ENCODE measurements at places on chromosomes 6 and 20.
A peak's percentile ranks its signal among the peaks of the same experiment; 100 is the strongest.

- DNase-seq, result no peak
Observed at GRCh38 chr6:51302431-51302830, 483.8 kb downstream of the TFAP2B start.

GRCh38 chr6:85405853-85406198 lies 44.1 kb upstream of the NT5E start:
- no peak for DNase-seq

GRCh38 chr6:68144667-68145066 lies 490.4 kb upstream of the ADGRB3 start:
- DNase-seq, result no peak

DNA sequence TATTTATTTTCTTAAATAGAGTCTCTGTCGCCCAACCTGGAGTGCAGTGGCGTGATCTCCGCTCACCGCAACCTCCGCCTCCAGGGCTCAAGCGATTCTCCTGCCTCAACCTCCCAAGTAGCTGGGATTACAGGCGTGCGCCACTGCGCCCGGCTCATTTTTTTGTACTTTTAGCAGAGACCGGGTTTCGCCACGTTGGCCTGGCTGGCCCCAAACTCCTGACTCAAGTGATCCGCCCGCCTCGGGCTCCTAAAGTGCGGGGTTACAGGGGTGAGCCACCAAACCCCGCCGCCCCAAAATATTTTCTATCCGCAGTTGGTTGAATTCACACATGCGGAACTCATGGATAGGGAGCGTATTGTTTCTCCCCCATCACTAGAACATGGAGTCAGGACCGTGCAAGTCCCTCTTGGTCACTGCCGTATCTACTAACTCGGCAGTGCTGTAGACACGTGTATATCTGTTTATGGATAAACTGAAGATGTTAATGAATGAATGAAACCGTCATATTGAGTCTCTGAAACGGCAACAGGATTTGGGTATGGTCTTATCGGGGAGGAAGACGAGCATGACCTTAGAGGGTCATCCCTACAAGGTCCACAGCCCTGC lies 904 bp downstream of the MKKS start:
- no peak for DNase-seq

GRCh38 chr6:782141-782540 lies 89.2 kb upstream of the EXOC2 start:
- no peak for DNase-seq

DNA sequence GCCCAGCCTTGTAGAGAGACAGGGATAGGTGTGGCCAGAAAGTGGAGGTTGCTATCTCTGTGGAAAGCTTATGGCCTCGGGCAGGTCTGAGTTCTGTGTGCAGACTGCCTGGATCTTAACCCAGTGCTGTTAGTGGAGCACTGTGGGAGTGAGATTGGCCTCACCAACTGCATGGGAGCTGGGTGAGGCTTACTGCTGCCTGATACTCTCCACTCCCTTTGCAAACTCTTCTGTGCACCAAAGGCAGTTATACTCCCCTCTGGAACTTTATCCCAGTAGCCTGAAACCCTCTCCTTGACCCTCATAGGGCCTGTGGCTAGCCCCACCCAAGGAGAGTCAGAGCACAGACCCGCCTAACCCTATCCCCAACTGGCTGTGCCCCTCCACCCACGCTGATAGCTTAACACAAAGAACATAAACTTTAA lies 41.4 kb upstream of the PKIB start:
- DNase-seq, result no peak

DNA sequence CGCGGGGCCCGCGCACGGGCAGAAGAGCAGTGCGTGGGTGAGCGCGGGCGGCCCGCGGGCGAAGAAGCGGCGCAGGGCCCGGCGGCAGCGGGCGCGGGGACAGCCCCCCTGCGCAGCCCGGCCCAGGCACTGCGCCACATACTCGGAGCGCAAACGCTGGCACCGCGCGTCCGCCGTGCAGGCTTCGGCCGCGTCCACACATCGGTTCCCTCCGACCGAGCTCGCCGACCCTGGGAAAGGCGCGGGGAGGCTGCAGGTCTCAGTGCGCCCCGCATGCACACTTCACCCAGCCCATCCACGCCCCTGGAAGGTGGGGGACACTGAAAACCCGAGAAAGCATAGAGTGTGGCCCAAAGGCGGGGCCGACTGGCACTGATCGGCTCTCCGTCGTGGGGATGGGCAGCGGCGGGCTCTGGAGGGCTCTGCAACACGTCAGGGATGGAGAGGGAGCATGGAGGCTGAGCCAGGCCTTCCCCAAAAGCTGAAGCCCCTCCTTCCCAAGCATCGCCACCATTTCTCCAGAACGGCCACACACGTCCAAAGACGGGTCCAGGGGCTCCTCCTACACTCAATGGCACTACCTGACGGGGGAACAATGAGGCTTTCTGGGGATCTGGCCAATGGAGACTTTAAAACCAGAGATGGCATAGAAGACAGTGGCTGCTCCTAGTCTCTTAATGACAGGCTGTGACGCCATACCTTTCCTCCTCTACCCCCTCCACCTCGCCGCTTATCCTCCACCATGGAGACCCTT lies 2.0 kb downstream of the GFRA4 start:
- peak; percentile 7 for DNase-seq

GRCh38 chr20:5127859-5128424 lies 1.1 kb downstream of the CDS2 start:
- no peak for DNase-seq

- no peak for DNase-seq
Observed at GRCh38 chr20:31475472-31476293, 595 bp downstream of the REM1 start.

- DNase-seq, result no peak
Observed at GRCh38 chr6:17349427-17349826, 44.0 kb upstream of the CAP2 start.

DNA sequence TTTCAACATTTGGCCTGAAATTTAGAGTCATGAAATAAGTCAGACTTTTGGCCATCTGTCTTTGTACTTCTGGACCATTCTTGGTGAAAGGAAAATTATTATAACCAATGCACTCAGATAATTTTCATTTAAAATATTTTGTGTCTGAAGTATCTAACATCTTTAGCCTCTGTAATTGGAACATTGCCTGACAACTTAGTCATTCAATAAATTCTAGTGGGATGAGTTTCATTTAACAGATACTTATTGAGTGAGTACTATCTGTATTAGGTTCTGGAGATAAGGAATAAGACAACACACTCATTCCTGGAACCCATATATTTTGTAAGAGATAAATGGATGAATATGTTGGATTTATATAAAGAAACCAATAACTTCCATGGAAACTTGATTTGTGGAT lies 536.0 kb downstream of the BCKDHB start:
- DNase-seq, result no peak

DNA sequence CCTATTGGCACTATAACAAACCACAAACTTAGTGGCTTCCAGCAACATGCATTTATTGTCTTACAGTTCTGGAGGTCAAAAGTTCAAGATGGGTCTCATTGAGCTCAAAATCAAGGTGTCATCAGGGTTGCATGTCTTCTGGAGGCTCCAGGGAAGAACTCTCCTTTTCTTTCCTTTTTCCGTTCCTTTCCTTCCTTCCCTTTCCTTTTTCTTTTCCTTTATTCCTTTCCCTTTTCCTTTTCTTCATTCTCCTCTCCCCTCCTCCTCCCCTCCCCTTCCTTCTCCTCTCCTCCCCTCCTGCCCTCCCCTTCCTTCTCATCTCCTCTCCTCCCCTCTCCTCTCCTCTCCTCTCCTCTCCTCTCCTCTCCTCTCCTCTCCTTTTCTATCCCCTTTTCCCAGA lies 460.2 kb upstream of the CDH4 start:
- DNase-seq, result no peak

DNA sequence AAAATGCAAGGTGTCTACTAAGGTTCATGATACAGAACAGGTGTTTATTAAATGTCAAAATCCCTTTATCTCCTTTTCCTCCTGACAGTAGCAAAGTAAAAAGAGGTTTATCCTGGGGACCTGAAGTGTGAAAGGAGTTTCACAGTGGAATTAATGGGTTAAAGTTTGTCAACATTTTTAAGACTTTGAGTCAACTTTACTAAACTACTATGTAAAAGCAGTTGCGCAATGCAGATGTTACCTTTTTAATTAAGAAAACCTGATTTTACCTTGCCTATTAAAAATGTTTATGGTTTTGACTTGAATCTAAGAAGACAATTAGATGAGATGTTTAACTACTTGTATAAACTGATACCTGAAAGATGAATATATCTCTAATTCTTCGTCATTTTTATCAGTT lies 14.6 kb downstream of the PKIB start:
- no peak for DNase-seq

DNA sequence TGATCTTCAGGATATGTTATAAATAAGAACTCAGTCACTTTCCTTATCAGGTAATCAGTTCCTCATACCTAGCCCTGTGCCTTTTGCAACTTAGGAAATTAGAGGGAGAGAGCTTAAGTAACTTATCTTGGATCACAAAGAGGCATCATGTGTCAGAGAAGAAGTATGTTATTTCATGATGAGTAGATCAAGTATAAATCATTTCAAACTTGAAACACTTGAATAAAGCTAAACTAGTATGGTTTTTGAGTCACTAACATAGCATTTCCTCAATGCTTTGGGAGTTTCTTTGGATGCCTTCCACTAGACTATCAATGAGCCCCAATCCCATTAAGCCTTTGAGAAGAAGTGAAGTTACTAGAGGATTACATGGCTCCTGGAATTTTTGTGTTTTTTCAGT lies 102.6 kb upstream of the TNFAIP3 start:
- DNase-seq, result no peak

DNA sequence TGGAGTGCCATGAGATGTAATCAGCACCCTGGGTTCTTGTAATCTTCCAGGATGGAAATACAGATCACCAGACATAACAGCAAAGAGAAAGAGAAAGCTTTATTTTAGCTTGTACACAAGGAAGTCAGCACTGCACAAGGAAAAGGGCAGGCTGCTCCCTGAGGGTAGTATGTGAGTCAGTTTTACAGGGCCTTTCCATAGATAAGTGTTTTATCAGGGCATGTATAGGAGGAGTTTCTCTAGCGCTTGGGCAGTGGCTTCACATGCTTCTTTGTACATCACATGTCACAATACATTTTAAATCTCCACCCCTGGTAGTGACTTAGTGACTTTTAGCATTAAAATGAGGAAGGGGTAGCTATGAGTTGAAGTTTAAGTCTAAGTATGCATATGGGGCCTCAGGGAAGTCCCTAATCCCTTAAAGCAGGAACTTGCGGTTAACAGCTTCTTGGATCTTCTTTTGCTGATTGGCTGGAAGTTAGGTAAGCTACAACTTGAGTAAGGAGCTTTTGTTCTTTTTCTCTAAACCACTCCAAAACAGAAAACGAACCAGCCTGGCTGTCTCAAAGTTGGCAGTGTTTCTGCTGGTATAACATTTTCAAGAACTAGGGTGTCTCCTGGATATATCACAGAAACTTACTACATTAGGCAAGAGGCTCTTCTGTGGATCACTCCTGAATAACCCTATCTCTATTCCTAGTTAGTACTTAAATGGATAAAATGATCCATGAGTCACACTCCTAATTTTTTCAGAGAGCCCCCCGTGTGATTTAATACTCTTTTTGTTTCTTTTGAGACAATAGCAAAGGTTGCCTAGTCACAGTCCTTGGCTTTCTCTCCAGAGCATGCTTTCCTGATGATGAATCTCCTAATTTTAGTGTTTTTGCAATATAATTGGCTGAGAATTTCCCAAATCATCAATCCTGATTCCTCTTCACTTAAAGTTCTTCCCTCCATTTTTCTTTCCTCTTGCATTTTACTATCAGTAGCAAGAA lies 60.2 kb downstream of the MRAP2 start:
- no peak for DNase-seq

DNA sequence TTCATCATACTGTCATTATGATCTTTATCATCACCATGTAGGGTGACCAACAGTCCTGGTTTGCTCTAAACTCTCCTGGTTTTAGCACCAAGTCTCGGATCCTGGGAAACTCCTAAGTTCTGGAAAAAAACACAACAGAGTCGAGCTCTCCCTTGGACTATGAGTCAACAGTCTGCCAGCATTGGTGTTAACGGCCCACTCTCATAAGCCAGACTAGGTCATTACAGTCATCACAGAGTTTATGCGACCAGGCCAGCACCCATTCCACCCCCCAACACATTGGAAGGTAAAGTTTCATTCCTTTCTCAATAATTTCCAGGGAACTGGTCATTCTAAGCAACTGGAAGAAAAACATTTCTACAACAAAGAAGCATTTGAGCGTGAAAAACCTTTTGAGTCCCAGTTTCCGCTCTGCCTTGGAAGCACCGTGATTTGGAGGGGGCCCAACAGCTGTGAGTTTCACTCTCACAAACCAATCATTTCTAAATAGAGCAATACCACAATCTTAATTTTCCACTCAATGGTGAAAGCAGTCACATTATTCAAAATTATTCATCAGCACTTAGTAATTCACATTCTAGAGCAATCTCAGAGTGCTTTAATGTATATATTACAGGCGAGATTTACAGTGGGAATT lies 445.0 kb downstream of the CDH26 start:
- DNase-seq, result peak; percentile 11

- no peak for DNase-seq
Observed at GRCh38 chr20:44901974-44902373, 7.9 kb upstream of the PABPC1L start.

DNA sequence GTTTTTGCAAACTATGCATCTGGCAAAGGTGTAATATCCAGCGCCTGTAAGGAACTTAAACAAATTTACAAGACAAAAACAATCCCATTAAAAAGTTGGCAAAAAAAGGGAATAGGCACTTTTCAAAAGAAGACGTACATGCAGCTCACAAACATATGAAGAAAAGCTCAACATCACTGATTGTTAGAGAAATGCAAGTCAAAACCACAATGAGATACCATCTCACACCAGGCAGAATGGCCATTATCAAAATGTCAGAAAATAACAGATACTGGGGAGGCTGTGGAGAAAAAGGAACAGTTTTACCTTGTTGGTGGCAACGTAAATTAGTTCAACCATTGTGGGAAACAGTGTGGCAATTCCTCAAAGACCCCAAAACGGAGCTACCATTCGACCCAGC lies 54.2 kb downstream of the TSBP1 start:
- DNase-seq, result no peak

GRCh38 chr20:10710991-10711775 lies 37.4 kb upstream of the JAG1 start:
- DNase-seq, result no peak

DNA sequence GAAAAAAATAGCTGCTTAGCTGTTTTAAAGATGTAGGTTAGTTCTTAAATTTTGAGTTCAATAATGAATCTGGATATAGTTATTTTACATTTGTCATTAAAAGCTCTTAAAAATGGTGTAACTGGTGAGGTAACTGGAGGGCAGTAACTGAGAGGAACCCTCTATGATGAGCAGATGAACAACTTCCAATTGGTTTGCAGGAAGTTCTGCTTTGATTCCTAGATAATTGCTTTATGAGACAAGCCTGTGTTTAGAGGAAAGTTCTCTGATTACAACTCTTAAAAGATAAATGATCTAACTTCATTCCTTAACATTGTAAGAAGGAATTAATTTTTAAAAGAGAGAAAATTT lies 8.5 kb downstream of the MYLIP start:
- DNase-seq, result no peak

GRCh38 chr20:13671916-13672378 lies 33.2 kb upstream of the TASP1 start:
- no peak for DNase-seq

- no peak for DNase-seq
Observed at GRCh38 chr20:54624706-54625390, 149.5 kb downstream of the DOK5 start.

GRCh38 chr6:16158943-16159557 lies 30.2 kb downstream of the MYLIP start:
- no peak for DNase-seq
